ENCODE measurements at places on chromosomes 2 and 18.

- no peak for DNase-seq
Observed at GRCh38 chr2:160225722-160226121, 25.6 kb upstream of the ITGB6 start.

DNA sequence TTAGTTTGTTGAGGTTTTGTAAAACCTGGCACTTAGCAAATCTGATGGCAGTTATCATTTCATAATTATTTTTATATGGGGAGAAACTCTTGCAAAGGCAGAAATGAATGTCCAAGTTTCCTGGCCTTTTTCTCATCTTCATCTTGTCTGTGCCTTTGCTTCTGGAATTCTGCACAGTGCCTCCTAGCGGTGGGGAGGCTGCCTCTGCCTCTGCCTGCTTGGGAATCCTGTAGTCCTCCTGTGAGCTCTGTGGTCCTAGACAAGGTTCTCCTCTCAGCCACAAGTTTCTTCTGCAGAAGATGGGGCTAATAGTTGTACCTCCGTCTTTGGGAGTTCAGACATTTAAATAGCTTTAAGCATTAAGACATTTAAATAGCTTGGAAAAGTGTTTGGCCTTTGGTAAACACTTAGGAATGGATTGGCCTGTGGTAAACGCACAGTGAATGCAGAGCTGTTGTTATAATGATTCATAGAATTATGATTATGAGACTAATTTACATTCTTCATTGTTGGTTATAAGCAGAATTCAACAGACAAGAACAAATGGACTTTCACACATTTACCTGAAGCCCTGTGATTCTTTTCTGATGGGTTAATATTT is 101.2 kb downstream of the ZNF236 start:
- DNase-seq, result peak; percentile 20

GRCh38 chr2:98269274-98269673 is 77.0 kb upstream of the CNGA3 start:
- DNase-seq, result peak; percentile 54

GRCh38 chr18:74497778-74498177 is 1.6 kb downstream of the CNDP2 start:
- no peak for DNase-seq

GRCh38 chr2:108118996-108119395 is 120.8 kb upstream of the SULT1C3 start:
- no peak for DNase-seq

Measured in HuH-7.5 (cell line).